ENCODE measurements at places on chromosomes 13 and 19.

DNA sequence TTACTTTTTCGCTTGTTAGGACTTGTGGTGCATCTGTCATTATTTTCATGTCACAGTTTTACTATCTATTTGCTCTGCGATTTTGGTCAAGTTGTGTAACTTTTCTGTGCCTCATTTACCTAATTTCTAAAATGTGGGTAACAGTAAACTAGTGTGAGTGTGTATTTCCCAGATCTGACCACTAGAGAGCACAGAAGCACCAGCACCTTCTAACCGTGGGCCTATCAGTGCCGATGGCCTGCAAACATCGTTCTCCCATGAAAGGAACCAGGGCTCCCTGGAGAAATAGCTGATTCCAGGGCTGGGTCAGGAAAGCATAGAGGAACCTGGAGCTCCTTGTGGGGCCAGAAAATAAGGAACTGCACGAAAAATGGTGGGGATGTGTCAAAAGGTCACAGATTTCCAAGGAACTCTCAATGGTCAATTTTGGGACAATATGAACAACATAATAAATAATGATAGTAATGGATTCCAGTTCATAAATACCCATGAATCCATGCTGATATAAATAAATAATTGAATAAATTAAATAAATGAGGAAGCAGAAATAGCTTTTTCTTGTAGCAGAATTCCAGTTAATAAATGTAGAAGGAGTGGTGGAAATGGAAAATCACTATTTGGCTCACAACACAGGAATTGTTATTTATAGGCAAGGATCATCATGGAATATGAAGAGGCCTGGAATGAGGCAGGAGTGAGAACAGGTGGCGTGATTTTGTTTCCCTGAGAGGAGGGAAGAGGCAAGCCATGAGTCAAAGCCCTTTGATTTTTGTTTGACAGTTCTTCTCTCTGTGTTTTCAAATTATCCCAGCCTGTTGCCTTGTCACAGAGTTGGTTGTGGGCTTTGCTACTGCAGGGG lies 31.1 kb downstream of the CEACAM8 start:
- no peak for DNase-seq

- no peak for DNase-seq
Measured at GRCh38 chr13:88461272-88462009, 790.3 kb downstream of the SLITRK5 start.

DNA sequence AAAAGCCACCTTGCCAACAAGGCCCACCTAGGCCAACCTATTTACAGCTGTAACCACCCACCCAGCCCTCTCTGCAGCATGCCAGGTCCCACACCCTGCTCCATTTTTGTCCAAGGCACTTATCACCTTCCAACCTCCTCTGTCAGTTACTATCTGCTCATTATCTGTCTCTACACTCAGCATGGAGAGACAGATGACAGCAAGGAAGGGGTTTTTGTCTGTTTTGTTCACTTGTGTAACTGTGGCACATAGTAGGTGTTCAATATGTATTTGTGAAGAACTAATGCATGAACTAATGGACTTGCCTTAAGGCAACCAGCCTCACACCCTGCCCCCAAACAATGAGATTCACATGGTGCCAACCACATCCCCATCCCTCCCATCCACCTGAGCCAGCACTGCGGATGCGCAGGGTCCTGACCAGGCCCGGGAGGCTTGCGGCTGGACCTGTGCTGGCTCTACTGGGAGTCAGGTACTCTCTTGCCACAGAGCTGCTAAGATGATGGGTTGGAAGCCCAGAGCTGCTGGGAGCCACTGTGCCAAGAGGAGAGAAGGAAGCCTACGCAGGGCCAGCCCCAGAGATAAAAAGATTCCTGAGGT lies 17.3 kb downstream of the DEDD2 start:
- DNase-seq = no peak

GRCh38 chr13:72221276-72221962 lies 354.4 kb upstream of the DACH1 start:
- no peak for DNase-seq

DNA sequence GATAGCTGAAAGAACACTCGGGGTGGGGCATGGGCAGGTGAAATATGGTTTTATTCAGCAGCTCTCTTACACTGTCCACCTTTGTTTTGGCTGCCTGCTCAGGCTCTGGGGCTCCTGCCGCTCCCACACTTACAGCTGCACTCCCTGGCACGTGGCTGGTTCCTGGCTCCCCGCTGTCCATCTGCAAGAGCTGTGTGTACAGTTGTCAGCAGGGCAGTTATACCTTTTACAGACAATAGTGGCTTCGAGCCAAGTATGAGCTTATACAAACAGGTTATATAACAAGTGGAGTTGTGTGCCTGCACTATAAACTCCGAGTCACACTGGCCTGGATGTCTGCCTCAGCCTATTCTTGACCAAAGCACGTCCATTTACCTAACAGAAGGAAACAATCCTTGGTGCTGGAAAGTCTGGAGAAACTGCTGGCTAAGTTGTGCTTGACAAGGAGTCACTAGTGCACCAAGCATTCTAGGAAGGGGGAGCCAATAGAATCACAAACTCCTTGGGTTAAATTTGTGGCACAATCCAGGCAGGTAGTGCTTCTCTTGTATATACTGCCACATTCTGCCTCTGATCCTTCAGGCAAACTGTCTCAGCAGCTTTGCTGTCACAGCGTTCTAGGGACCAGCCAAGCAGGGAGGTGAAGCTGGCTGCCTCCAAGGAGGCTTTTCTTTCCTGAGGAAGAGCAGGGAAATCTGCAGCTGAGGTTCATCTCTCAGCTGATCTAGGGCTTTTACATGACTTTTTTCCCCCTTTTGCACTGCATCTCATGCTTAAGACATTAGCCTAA lies 68.2 kb downstream of the NHLRC3 start:
- DNase-seq = no peak

DNA sequence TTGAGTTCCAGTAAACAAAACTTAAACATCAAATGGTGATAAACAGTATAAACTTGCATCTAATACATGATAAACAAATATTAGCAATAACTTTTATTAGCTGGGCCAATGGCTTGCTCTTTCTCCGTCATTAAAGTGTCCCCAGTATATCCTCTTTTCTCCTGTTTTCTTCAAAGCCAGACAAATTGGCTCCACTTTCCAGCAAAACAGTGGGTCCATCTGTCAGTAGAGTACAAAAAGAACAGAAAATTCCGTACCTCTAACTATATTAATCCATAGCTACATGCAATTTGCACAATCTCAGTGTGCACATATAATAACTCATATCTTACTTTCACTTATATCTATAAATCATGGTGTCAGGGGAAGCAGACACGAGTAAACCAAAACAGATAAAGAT lies 678.0 kb upstream of the SPRY2 start:
- DNase-seq = no peak

GRCh38 chr13:97113231-97114001 lies 108.7 kb upstream of the MBNL2 start:
- peak; percentile 51 for DNase-seq

DNA sequence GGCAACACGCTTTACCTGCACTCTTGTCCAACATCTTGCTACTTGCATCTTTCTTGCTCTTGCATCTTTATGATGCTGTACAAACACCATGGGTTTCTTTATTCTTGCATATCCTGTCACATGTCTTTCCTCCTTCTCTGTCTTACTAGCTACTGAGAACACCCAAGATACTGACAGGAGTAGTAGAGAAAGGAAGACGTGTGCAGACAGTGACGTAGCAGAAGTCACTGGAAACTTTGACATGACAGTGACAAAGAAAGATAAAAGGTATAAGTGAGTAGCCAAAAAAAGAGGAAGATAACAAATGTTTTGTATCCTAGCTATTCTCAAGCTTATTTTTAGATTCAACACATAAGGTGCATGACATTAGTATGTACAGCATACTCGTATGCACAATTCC lies 34.2 kb downstream of the TRPC4 start:
- no peak for DNase-seq

- no peak for DNase-seq
Measured at GRCh38 chr19:43207991-43208390, 2.6 kb upstream of the PSG4 start.

DNA sequence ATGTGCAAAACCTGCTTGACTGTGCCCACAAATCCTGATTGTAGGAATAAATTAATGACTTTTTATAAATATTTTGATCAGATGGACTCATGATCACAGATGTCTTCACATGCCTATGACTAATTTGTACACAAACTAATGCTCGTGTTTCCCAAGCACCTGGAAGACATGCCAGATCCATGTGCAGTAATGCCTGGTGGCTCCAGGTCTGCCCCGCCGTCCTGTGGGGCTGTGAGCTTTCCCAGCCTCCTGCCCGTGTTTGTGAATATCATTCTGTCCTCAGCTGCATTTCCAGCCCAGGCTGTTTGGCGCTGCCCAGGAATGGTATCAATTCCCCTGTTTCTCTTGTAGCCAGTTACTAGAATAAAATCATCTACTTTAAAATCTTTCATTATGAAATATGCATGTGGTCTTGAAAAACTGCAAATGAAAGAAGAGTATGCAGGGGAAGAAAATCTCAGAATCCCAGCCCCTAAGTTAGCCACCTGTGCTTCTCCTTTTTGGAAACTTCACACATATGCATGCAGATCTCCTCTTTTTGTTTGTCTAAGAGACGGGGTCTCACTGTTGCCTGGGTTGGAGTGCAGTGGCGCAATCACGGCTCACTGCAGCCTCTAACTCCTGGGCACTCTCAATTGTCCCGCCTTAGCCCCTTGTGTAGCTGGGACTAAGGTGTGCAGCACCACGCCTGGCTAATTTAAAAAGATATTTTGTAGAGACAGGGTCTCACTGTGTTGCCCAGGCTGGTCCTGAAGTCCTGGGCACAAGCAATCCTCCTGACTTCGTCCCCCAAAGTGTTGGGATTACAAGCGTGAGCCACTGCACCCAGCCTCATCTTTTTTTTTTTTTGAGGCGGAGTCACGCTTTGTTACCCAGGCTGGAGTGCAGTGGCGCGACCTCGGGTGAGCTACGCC lies 6.2 kb downstream of the RPL28 start:
- DNase-seq = no peak
